ENCODE measurements at places on chromosomes 16 and 17. TPM values are rescaled to one million over a fixed set of nuclear protein-coding genes. Genes with fewer than 3 reads are reported as not detected.

GRCh38 chr17:79286440-79286839 is 211.8 kb downstream of the ENGASE start:
- H3K27me3 ChIP-seq: peaks cover 11% of the 10 kb centered on the region
- no peaks in the 10 kb centered on the region for H3K4me1 ChIP-seq
- H3K4me3 ChIP-seq: no peak overlapping the region
- H3K36me3 ChIP-seq: no peaks in the 10 kb centered on the region
- no peak overlapping the region for H3K27ac ChIP-seq
- DNase-seq: no peak

DNA sequence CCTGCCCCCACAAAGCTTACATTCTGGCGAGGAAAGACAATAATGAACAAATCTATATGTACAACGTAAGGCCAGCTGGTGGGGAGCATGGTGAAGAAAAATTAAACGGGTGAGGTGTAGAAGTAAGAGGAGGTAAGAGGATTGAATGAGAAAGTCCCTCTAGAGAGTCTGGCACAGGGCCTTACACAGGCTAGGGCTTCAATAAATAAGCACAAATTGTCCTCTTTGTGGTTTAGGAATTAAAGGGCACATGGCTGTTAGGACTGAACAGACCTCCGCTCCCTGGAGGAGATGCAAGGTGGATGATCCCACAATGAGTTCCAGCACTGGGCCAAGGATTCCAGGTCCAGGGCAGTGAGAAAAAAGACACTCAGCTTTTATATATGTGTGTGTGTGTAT is 43.1 kb upstream of the HAPSTR1 start:
- no peaks in the 10 kb centered on the region for H3K36me3 ChIP-seq
- no peaks in the 10 kb centered on the region for H3K27me3 ChIP-seq
- peak overlapping the region; percentile 72 for H3K27ac ChIP-seq
- DNase-seq: no peak
- peaks cover 10% of the 10 kb centered on the region for H3K4me1 ChIP-seq
- no peak overlapping the region for H3K4me3 ChIP-seq

GRCh38 chr17:32634167-32634566 is 147.4 kb downstream of the CDK5R1 start:
- H3K27me3 ChIP-seq: no peaks in the 10 kb centered on the region
- H3K4me1 ChIP-seq: no peaks in the 10 kb centered on the region
- no peaks in the 10 kb centered on the region for H3K36me3 ChIP-seq
- H3K27ac ChIP-seq: no peak overlapping the region

LRRC37A gene
- 1.3 TPM for polyA plus RNA-seq

SNF8 gene
- 227 TPM for polyA plus RNA-seq

DNA sequence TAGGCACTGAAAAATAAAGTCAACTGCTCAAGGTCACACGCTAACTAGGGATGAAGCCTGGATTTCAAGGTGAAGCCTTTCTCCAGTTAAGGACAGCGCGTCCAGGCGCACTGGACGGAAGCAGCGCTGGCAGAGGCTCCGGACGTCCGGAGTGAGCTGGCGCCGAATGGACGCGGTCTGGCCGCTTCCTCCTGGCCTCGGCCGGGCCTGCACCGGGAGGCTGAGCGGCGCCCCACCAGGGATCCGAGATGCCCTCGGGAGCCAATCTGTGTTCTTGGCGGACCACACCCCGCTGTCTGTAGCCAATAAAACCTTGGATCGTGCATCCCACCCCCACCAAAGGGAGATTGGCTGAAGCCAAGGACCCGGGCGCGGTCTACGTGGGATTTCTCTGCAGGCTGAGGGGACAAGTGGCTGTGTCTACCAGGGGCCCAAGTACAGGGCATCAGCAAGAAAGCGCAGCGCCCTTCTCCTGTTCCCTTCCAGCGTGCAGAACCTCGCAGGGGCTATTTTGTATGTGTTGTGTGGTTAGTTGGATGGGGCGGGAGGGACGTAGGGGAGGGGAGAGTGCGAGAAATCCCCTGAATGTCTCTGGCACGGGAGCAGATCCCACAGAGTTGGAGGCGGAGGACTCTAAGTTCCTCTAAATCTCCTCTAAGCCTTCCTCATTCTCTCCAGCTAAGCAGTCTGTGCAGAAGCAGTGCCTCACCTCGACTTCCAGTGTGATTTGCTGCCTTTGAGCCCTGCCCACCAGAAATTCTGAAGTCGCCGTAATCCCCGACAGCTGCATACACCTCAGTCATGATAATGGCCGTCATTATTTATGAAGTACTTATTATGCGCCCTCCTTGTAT is 2.5 kb upstream of the AKAP10 start:
- no peaks in the 10 kb centered on the region for H3K27me3 ChIP-seq
- peak overlapping the region; percentile 96 for H3K27ac ChIP-seq
- peaks cover 33% of the 10 kb centered on the region for H3K4me1 ChIP-seq
- H3K4me3 ChIP-seq: no peak overlapping the region
- H3K36me3 ChIP-seq: no peaks in the 10 kb centered on the region
